ENCODE measurements at places on chromosomes 16 and 17. TPM values are rescaled to one million over a fixed set of nuclear protein-coding genes. Genes with fewer than 3 reads are reported as not detected.

GRCh38 chr17:79201536-79202227 is 127.1 kb downstream of the ENGASE start:
- no peak for DNase-seq

- DNase-seq: no peak
These were observed at the start of gene SKA2 for GRCh38 chr17:59154721-59155438. Gene SKA2 (minus strand): TSS chr17:59155186. CDS start chr17:59155163, 23 bp downstream.

- DNase-seq: no peak
These were observed 695 bp upstream of the TMEM204 start for GRCh38 chr16:1532771-1533170.

GRCh38 chr17:8875436-8875835 is 8.0 kb upstream of the PIK3R6 start:
- DNase-seq: no peak

GRCh38 chr17:80446645-80447405 is 29.6 kb downstream of the NPTX1 start:
- DNase-seq: no peak

Gene CCL8
- not detected for total RNA-seq

Gene EVPL
- 77.8 TPM for total RNA-seq

Gene CMTR2
- total RNA-seq: 36.2 TPM

Gene CD7
- 0.48 TPM for total RNA-seq

Gene NAGPA
- 31.2 TPM for total RNA-seq
